Naive thymus-derived CD8-positive, alpha-beta T cell (primary cell): ENCODE measurements at places on chromosomes 5 and 9. TPM values are rescaled to one million over a fixed set of nuclear protein-coding genes. Genes with fewer than 3 reads are reported as not detected.

GRCh38 chr5:138934971-138935370 is 59.8 kb upstream of the LRRTM2 start:
- no peak overlapping the region for H3K27ac ChIP-seq
- no peak overlapping the region for H3K4me3 ChIP-seq
- H3K27me3 ChIP-seq = no peaks in the 10 kb centered on the region
- peaks cover 5% of the 10 kb centered on the region for H3K36me3 ChIP-seq
- no peak for DNase-seq

Gene ZER1
- 50.3 TPM for total RNA-seq

DNA sequence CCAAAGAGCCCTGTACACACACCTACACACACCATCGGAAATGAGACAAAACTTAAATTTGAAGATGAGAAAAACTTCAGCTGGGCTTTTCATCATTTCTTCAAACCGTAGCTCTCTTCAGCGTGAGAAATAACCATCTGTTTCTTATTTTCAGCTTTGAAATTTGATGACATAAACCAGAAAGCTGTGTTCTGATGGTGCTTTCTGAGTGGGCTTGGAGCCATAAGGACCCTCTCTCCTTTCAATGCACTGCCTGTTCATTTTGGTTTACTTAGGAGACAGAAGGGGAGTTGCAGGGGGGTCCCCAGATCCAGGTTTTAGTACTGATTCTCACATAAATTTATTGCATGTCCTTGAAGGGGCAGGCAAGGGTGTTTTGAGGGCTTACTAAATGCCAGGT is 9.5 kb downstream of the FBXO10 start:
- H3K4me3 ChIP-seq = no peak overlapping the region
- H3K27me3 ChIP-seq = peaks cover 2% of the 10 kb centered on the region
- no peak overlapping the region for H3K27ac ChIP-seq
- no peaks in the 10 kb centered on the region for H3K4me1 ChIP-seq

DNA sequence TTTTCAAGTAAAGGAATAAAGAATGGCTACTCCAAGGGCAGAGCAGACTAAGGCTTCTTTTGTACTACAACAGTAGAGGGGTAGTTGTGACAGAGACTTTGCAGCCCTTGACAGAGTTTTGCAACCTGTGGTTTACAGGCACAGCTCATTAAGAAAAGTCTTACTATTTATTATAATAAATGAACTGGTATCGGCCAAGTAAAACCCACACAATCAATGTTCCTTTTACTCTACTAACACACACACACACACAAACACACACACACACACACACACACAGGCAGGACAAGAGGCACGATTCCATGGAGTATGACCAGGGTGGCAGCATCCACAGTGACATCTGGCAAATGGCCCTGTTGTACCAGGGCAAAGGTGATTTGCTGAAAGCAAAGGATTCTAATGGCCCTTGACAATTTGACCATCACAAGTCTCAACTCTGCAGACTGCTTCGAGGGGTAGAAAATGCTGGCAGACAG is 59.1 kb upstream of the GOLPH3 start:
- no peaks in the 10 kb centered on the region for H3K27me3 ChIP-seq
- no peak overlapping the region for H3K27ac ChIP-seq
- no peak overlapping the region for H3K4me3 ChIP-seq
- no peak for DNase-seq
- peaks cover 11% of the 10 kb centered on the region for H3K36me3 ChIP-seq
- H3K4me1 ChIP-seq = peaks cover 3% of the 10 kb centered on the region

- H3K27me3 ChIP-seq = no peaks in the 10 kb centered on the region
- DNase-seq = no peak
- no peak overlapping the region for H3K4me3 ChIP-seq
Observed at GRCh38 chr5:80631278-80632259, 22.9 kb upstream of the MSH3 start.

GRCh38 chr5:175387144-175387543 is 56.8 kb downstream of the DRD1 start:
- H3K27ac ChIP-seq = no peak overlapping the region
- H3K27me3 ChIP-seq = peaks cover 55% of the 10 kb centered on the region
- H3K36me3 ChIP-seq = no peaks in the 10 kb centered on the region
- no peak for DNase-seq
- no peaks in the 10 kb centered on the region for H3K4me1 ChIP-seq

Gene GRIA1
- not detected for total RNA-seq

Gene ANXA2R
- 72.7 TPM for total RNA-seq

Gene IRGM
- total RNA-seq = 2.2 TPM

Gene GPX8
- not detected for total RNA-seq

GRCh38 chr9:114452219-114453165 is 52.8 kb downstream of the WHRN start:
- H3K36me3 ChIP-seq = no peaks in the 10 kb centered on the region
- H3K4me3 ChIP-seq = no peak overlapping the region
- peaks cover 28% of the 10 kb centered on the region for H3K4me1 ChIP-seq

- H3K27ac ChIP-seq = no peak overlapping the region
- H3K36me3 ChIP-seq = no peaks in the 10 kb centered on the region
- H3K27me3 ChIP-seq = no peaks in the 10 kb centered on the region
- H3K4me1 ChIP-seq = no peaks in the 10 kb centered on the region
- DNase-seq = no peak
- H3K4me3 ChIP-seq = no peak overlapping the region
Observed at GRCh38 chr5:148091991-148092964, 28.5 kb downstream of the SPINK5 start.

- H3K36me3 ChIP-seq = no peaks in the 10 kb centered on the region
- H3K27ac ChIP-seq = no peak overlapping the region
- no peak for DNase-seq
- H3K4me1 ChIP-seq = no peaks in the 10 kb centered on the region
- no peaks in the 10 kb centered on the region for H3K27me3 ChIP-seq
- H3K4me3 ChIP-seq = no peak overlapping the region
Observed at GRCh38 chr5:125756456-125756855, 666.8 kb upstream of the GRAMD2B start.

Gene OR13C3
- total RNA-seq = not detected

Gene ADAMTS2
- not detected for total RNA-seq

Gene MYOZ3
- total RNA-seq = not detected

GRCh38 chr9:15423231-15423985 is 732 bp downstream of the SNAPC3 start:
- H3K27me3 ChIP-seq = no peaks in the 10 kb centered on the region
- H3K36me3 ChIP-seq = peaks cover 6% of the 10 kb centered on the region
- peak; percentile 13 for DNase-seq
- H3K4me1 ChIP-seq = peaks cover 37% of the 10 kb centered on the region
- H3K27ac ChIP-seq = peak overlapping the region; percentile 96
- H3K4me3 ChIP-seq = peak overlapping the region; percentile 90

DNA sequence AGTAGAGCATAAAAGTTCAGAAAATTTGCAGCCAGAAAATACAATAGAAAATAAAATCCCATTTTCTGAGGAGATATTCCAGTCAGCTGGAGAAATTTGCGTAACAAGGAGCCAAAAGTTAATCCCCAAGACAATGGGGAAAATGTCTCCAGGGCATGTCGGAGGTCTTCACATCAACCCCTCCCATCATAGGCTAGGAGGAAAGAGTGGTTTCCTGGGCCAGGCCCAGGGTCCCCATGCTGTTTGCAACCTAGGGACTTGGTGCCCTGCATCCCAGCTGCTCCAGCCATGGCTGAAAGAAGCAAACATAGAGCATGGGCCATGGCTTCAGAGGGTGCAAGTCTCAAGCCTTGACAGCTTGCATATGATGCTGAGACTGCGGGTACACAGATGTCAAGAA is 255.0 kb downstream of the DTWD2 start:
- no peaks in the 10 kb centered on the region for H3K36me3 ChIP-seq
- no peak overlapping the region for H3K27ac ChIP-seq
- no peaks in the 10 kb centered on the region for H3K4me1 ChIP-seq
- no peak overlapping the region for H3K4me3 ChIP-seq
- no peaks in the 10 kb centered on the region for H3K27me3 ChIP-seq
- no peak for DNase-seq

- H3K4me3 ChIP-seq = peak overlapping the region; percentile 81
- H3K36me3 ChIP-seq = no peaks in the 10 kb centered on the region
- H3K27ac ChIP-seq = no peak overlapping the region
- peaks cover 48% of the 10 kb centered on the region for H3K4me1 ChIP-seq
- no peak for DNase-seq
Observed at GRCh38 chr5:139668064-139668880, 20.1 kb downstream of the CXXC5 start.

DNA sequence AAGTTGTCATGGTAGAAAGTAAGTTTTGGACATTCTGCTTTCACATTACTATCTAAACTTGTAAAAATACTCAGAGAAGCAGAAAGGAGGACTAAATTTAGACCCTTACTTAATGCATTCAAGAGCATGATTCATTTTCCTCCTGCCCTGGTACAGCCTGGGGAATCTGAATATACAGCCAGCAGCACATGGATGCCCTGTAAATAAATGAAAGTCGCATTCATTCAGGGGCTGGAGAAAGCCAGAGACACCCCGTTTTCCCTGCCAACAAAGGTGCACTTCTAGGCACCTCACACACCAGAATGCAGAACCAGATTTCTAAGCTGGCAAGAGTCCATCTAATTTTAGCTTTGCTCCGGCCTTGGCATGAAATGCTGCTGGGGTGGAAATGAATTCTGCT is 172.7 kb upstream of the KLF9 start:
- H3K27ac ChIP-seq = no peak overlapping the region
- H3K4me3 ChIP-seq = no peak overlapping the region
- no peaks in the 10 kb centered on the region for H3K4me1 ChIP-seq
- no peak for DNase-seq
- no peaks in the 10 kb centered on the region for H3K36me3 ChIP-seq

DNA sequence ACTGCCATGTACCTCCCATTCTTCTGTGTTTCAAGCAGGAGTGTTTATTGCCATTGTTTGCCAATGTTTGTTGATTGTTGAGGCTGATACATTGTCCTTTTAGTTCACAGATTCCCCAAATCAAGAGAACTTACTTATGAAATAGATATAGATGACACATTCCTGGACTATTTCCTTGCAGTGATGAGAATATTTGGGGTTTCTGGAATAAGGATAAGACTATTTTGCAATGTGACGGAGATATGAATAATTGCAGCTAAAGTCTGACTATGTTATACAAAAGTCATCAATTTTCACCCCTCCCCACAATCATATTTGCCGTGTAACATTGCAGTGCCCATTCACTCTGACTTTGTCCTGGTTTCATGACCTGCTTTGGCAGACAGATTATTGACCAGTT is 460.8 kb downstream of the CDH10 start:
- H3K27ac ChIP-seq = no peak overlapping the region
- H3K4me3 ChIP-seq = no peak overlapping the region
- no peaks in the 10 kb centered on the region for H3K4me1 ChIP-seq
- H3K36me3 ChIP-seq = no peaks in the 10 kb centered on the region
- no peak for DNase-seq

Gene SPINK1
- total RNA-seq = not detected

Gene TAF11L12
- total RNA-seq = not detected

DNA sequence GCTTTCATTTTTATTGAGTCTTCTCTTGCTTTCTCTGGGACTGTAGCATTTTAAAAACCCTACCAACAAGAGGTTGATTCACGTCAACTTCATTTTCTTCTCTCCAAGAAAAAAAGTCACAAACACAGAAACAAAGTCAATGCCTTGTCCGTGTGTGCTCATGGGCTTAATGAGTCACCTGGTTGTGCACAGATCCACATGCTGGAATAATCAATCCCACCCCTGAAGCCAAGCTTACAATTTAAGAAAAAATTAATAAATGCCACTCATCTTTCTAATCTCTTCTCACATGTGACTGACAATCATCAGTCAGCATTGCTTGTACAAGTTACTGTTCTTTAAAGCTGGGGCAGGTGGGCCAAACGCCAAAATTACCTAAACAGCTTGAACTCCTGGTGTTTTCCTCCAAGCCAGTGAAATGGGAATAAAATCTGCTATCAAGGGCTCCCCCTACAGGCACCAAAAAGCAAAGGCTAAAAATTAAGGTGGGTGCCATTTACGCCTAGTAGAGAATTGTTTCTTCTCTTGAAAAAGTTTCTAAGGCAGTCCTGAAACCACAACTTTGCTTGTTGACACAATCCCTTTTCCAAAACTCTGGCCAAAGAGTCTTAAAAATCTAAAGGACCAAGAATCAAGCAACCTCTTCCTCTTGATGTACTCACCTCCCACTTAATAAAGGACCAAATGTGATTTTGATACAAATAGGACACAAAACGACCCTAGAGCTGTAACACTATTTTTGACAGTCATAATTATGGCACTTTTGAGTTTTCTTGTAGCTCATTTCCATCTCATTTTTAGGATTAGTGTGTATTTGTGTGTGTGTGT is 21.3 kb downstream of the TRMO start:
- H3K27me3 ChIP-seq = no peaks in the 10 kb centered on the region
- DNase-seq = peak; percentile 20
- H3K36me3 ChIP-seq = no peaks in the 10 kb centered on the region
- H3K27ac ChIP-seq = peak overlapping the region; percentile 80
- H3K4me3 ChIP-seq = no peak overlapping the region

Gene FKTN
- 16.1 TPM for total RNA-seq

DNA sequence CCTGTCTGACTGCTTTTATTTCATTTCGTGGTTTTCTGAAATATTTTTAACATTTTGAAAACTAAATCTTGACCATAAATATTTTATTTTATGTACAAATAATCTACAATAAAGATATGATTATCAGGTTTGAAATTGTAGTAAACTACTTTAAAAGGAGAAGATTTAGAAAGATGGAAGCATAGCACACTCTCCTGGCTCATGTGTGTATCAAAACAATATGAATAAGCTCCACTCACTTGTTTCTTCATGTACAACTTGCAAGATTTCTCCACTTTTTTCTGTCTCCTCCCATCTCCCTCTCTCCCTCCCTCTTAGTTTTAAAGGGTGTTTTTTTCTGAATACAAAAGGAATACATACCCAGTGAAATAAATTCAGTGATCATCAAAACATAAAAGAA is 15.4 kb upstream of the VPS13A start:
- no peaks in the 10 kb centered on the region for H3K36me3 ChIP-seq
- H3K27me3 ChIP-seq = peaks cover 6% of the 10 kb centered on the region
- no peak overlapping the region for H3K4me3 ChIP-seq
- no peaks in the 10 kb centered on the region for H3K4me1 ChIP-seq

Gene CXCL14
- total RNA-seq = not detected

Gene CCDC192
- not detected for total RNA-seq

Gene TAF1L
- 0.05 TPM for total RNA-seq

Gene FBXW5
- 93.1 TPM for total RNA-seq

Gene PRR16
- total RNA-seq = not detected

DNA sequence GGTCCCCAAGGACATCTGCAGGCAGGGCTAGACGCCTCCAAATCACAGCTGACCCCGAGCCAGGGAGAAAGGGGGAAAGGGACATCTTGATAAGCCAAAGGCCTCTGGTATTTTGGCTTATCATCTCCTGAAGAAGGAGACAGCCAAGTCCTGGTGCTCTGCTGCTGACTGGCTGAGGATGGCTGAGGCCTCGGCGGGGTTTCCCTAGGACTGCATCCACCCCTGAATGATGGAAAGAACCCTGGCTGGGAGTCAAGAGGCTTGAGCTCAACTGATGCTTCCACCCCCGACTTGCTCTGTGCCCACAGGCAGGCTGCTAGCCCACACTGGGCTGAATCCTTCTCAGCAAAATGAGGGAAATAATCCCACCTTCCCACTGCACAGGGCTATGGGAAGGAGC is 30.9 kb upstream of the HRH2 start:
- H3K27ac ChIP-seq = no peak overlapping the region
- H3K36me3 ChIP-seq = no peaks in the 10 kb centered on the region
- H3K4me3 ChIP-seq = no peak overlapping the region
- peaks cover 9% of the 10 kb centered on the region for H3K4me1 ChIP-seq
- no peak for DNase-seq
- no peaks in the 10 kb centered on the region for H3K27me3 ChIP-seq

GRCh38 chr5:14935341-14935740 is 63.8 kb upstream of the ANKH start:
- peaks cover 8% of the 10 kb centered on the region for H3K27me3 ChIP-seq
- H3K27ac ChIP-seq = no peak overlapping the region
- H3K4me3 ChIP-seq = no peak overlapping the region
- no peak for DNase-seq
- peaks cover 2% of the 10 kb centered on the region for H3K4me1 ChIP-seq

Gene SHLD3
- total RNA-seq = 9.9 TPM

Gene TRIM7
- total RNA-seq = 4.2 TPM
